ENCODE measurements at places on chromosomes 3 and 15.

DNA sequence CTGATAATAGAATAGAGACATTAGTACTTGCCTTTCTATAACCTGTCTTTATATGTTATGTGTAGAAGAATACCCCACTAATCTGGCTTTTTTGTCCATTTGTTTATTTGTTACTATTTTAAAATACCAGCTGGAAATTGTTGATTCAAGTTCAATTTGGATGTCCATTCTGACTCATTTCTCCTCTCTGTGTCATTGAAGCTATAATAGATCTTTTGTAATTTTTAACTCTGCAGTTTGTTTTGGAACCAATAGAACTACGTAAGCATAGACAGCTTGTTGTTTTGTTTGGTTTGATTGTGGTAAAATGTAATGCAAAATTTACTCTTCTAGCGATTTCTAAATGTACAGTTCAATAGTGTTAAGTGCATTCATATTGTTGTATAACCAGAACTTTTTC, 390.4 kb downstream of the ZIC1 start:
- DNase-seq, result no peak

DNA sequence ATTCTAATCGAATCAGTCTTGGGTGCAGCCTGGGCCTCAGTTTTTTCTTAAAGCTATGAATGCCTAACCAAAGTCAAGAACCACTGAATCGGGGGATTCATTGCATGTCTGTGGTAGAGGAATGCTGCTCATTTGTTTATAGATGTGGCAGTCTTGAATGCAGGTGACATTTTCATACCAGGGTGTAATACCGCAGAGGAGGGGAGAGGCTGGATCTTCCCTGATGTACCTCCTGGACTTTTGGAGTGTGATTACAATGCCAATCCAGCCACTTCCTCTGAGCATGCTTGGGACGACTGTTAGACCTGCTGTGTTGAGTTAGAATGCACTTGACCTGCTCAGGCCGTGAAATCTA, 42.7 kb downstream of the GOLGA6A start:
- DNase-seq, result no peak

DNA sequence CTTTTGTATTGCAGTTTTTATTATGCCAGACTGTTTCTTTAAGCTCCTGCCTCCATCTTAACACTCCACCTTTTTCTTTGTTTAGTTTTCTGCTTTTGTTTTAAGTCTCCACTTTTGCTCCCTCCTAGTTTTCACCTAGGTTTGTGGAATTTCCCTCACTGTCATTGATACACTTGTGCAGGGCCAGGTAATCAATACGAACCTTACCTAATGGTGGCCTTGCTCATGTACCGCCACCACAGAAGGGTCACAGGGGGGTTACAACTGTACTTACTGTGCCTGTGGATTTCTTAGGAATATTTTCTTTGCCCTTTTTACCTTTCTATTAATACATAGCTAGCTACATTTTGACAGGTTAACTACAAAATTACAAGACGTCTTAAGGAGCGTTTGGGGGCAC, 43.4 kb upstream of the TPM1 start:
- no peak for DNase-seq

- no peak for DNase-seq
Measured at GRCh38 chr3:181660337-181660736, 51.4 kb upstream of the SOX2 start.

GRCh38 chr15:26178640-26179220, 315.6 kb upstream of the ATP10A start:
- DNase-seq, result no peak

DNA sequence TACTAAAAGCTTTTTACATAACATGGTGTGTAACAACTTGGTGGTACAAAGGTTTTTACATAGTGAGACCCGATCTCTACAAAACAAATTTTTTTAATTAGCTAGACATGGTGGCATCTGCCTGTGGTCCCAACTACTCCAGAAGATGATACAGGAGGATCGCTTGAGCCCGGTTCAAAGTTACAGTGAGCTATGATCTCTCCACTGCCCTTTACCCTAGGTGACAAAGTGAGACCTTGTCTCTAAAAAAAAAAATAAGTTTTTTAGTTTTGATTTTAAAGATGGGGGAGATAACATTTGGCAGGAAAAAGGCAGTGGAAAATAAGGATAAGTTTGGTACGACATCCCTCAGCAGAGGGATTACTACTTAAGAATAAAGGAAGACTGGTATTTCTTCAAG, 5.9 kb downstream of the FAM162A start:
- no peak for DNase-seq

- no peak for DNase-seq
Measured at GRCh38 chr3:175737646-175738572, 878.8 kb downstream of the NAALADL2 start.

GRCh38 chr15:90459368-90459767, 70.4 kb upstream of the CRTC3 start:
- no peak for DNase-seq

GRCh38 chr3:118501152-118501551, 533.5 kb downstream of the IGSF11 start:
- no peak for DNase-seq

GRCh38 chr3:43692085-43692855, 1.5 kb downstream of the ABHD5 start:
- DNase-seq, result no peak

GRCh38 chr15:59833366-59833765, 144.2 kb upstream of the BNIP2 start:
- DNase-seq, result no peak

DNA sequence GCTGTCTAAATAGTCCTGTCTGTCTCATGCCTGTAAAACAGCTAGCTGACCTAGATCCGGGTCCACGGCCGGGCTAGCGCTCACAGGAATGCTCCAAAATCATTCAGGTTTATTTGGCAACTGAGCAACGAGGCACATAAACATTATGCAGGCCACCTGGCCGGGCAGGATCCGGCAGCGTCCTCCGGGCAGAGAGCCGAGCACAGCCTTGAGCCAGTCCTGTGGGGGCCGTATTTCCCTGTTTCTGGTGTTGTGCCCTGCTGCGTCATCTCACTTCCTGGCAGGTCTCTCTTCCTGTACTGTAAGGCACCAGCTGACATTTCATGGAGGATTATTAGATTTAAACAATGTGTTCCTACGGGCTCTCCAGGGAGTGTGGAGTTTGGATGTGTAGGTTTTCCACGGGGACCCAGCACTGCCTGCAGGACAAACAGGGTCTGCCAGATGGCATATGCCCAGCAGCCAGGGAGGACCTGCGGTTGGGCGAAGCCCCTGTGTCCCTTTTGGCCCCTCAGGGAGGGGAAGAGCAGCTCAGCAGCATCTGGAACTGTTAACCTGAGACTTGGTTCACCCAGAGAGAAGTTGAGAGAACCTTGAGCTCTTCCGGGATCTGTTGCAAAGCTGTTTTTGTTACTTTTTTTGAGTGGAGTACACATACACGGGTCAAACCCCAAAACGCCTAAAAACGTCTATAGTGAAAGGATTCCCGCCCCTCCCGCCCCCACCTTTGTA, 16.6 kb upstream of the LRRK1 start:
- DNase-seq, result no peak

DNA sequence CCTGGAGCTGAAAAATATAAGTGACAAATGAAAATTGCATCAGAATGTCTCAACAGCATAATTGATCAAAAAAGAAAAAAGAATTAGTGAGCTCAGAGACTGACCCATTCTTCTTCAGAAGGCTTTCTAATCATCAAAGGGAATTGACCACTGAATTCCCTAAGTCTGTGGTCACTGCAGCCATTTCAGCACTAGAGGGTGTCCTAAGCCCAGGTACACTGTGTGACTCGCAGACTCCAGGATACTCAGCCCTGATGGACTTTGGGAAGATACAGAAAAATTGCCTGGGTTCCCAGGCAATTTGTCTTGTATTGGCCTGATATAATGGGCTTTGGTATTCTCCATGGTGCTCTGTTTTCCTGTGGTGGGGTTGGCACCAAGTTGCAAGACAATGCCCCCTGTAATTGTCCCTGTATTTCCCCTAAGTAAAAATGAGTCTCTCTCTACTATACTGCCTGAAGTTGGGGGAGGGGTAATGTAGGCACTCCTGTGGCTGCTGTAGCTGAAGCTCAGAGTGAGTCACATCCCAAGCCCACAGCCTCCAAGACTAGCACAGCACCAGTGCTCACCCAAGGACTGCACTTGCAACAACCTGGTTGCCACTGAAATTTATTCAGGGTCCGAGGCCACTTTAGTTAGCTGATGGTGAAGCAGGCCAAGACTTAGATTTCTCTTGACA, 256.0 kb upstream of the STAC start:
- no peak for DNase-seq

- no peak for DNase-seq
Measured at GRCh38 chr3:33919312-33920120, 121.1 kb downstream of the PDCD6IP start.

GRCh38 chr3:157030712-157031111, 129.2 kb downstream of the CCNL1 start:
- DNase-seq, result no peak

GRCh38 chr15:68391121-68391520, 40.8 kb downstream of the ITGA11 start:
- no peak for DNase-seq

DNA sequence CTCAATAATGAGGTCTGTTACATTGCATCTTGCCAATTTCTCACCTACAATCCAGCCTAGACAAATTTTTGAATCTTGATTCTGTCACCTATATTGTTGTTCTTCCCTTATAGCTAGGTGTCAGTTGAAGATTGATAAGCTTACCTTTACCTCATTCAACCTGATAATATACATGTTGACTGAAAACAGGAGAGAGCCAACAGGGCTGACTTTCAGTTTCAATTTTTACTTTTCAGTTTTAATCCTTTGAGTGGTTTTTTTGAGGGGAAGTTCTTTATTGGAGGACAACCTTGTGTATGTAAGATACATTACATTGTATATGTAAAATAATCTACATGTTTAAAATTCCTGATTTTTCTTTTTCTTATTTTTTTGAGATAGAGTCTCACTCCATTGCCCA, 5.8 kb downstream of the ATP13A5 start:
- no peak for DNase-seq

DNA sequence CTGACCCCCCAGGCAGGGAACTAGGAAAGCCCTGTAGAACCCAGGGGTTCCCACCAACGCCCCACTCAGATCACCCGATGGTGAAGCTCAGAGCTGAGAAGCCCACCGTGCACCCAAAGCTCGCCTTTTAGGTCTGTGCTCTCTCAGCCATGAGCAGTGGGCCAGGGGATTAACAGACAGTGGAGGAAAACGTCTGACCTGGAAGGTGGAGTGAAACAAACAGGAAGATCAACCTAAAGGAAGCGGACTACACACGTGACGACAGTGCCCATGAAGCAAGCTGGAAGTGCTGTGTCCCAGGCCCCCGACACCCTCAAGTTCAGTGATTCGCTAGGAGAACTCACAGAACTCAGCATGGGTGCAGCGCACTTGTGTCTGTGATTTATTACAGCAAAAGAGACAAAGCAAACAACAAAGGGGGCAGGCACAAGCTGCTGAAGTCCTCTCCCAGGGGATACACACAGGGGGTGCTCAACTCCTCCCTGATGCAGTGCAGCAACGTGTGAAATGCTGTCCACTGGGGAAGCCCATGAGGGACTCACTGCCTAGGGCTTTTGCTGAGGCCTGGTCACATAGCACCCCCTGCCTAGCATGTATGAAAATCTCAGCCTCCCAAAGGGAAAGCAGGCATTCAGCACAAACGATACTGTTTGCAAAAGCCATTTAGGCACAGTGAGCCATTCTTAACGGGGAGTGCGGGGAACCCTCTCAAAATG, 43.5 kb downstream of the CFAP92 start:
- DNase-seq, result no peak

DNA sequence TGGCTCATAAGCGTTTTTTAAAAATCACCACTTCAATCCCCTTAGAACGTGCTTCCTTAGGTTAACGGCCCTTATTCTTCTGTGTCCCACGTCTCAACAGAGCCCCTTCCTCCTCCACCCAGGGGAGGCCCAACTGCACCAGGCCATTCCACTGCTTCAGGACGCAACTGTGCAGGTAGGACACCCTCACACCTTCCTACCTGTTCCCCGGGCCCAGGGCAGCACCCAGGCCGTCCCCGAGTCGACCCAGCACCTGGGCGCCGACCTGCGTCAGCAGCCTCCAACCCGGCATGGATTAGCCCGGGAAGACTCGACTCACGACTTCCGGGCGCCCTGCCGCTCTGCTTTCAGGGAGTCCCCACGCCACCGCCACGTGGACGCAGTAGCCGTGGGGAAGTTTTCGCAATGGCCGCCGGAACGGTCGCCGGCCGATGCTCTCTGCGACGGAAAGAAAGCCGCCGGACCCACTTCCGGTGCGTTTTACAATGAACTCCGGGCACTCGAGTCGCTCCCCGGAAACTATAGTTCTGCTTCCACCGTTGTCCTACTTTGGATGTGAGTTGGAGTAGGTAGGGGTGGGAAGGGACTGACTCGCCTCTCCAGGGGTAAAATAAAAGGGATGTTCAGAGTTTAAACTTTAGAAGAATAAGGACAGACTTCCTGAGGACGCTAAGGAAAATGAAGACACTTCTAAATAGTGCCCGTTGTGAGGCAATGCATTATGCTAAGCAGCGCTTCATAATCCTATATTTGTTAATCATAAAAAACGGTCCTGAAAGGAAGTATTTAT, at the start of gene MRPL3:
Gene MRPL3 (minus strand): TSS at position 442 of the 790 bp plus-strand sequence. CDS start 150 bp downstream, at position 292.
- DNase-seq, result peak; percentile 66

- peak; percentile 57 for DNase-seq
Measured at GRCh38 chr3:98784666-98785600, 21.8 kb downstream of the ST3GAL6 start.

DNA sequence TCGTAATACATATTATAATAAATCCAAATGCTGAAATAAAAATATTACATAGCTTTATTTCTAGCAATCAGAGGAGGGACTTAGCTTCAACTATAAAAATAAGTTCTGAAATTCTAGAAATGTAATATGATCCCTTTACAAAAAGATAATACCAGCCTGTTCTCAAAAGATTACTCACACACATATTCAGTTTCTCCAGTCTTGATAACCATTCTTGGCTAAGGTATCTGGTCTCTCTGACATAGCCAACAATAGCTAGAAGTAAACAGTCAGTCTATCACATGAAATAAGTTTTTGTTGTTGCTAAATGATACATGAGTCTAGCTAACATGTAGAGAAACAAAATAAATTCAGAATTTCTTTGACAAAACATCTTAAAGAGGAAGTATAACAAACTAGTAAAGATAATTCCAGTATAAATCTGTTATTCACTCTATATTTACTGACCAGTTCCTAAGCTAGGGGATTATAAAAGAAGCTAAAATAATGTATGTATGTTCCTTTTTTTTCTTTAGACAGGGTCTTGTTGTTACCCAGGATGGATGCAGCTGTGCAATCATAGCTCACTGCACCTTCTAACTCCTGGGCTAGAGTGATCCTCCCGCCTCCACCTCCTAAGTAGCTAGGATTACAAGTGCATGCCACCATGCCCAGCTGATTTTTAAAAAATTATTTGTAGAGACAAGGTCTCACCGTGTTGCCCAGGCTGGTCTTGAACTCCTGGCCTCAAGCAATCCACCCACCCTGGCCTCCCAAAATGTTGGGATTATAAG, 170.6 kb downstream of the TBL1XR1 start:
- DNase-seq, result no peak

DNA sequence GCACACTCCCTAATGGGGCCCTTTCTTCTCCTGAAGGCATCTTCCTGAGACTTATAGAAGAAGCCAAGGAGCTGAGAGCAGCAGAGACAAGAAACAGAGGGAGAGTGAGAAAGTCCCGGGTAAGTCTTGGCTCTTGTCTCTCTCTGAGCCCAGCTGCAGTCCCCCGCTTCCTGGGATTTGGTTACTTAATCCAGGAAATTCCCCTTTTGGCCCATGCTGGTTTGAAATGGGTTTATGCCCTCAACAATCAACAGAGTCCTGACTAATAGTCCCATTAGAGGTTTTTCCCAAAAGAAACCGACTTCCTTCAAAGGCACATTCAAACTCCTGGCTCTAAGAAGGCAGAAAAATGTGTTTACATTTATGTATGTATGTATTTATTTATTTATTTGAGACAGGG, 22.0 kb downstream of the TMEM158 start:
- DNase-seq, result no peak

GRCh38 chr15:57017024-57017423, 98.6 kb downstream of the TCF12 start:
- no peak for DNase-seq
